ENCODE measurements at places on chromosomes 5 and 9.
A peak's percentile ranks its signal among the peaks of the same experiment; 100 is the strongest.

DNA sequence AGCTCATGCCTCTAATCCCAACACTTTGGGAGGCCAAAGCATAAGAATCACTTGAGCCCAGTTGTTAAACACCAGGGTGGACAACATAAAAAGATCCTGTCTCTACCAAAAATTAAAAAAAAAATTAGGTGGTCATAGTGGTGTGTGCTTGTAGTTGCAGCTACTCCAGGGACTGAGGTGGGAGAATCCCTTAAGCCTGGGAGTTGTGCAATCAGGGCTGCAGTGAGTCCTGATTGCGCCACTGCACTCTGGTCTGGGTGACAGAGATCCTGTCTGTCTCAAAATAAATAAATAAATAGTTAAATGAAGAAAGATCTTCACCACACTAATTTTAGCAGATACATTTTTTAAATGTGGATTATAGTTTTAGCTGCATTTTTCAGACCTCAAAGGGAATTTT lies 433.2 kb downstream of the MAT2B start:
- no peak for DNase-seq

DNA sequence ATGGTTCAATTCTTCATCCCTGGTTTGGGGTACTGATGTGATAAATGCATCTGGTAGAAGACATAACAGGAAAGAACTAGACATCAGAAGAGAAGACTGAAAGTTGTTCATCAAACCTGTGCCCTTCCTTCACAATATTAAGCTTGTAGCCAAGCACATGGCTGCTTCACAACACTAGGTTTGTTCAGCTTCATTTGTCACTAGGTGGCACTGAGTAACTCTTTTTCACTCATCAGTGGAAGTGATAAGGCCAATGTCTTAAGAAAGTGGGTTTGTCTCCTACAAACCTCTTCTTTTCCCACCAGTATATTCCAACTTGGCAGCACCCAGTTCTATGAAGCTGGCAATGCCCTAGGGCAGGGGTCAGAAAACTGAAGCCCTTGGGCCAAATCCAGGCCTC lies 26.9 kb downstream of the ZNF484 start:
- no peak for DNase-seq

DNA sequence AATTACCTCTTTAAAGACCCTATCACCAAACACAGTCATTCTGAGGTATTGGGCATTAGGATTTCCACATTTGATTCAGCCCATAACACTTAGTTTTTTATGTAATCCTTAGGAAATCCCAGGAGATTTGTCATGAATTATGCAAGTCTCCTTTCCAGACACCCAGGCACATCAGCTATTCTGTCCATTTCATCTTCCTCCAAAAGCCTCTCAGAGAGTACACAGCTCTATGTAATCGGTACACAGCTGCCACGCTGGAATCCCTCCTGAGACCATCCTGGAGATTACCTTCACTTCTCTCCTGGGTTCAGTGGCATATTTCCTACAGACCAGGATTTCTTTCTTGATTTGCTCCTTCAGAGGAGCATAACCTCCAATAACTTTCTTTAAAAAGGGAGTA lies 2309.8 kb upstream of the WWC1 start:
- no peak for DNase-seq

DNA sequence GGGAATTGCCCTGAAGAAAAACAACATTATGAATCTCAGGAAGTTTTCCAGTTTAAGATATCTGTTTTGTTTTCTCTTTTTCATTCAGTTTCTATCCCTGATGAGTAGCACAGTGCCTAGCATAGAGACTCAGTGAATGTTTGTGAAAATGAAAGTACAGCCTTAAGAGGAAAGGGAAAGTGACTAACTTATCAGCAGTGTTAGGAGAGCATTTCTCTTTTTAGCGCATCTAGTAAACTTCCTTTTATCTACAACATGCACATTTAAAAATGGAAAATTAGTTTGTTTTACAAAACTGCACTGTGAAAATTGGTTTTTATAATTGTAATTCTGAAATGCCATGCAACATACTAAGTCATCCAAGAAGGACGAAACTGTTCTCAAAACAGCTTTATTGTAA lies 110.8 kb downstream of the SMARCA2 start:
- DNase-seq = no peak

DNA sequence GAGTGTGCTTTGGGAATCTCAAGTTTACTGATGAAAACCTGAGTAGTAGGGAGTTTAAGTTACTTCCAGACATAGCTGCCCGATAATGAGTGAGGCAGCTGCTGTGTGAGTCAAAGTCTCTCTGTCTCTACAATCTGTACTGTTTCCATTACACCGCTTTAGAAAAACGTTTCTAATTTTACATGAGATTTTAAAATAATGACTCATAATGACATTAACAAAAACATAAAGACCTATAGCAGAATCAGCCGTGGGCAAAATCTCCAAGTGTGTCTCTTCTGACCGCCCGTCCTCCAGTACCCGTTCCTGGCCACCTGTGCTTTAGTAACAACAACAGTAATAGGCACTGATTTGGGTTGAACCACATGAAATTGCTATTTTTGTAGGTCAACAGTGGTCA lies 69.6 kb upstream of the PRRC1 start:
- DNase-seq = no peak

DNA sequence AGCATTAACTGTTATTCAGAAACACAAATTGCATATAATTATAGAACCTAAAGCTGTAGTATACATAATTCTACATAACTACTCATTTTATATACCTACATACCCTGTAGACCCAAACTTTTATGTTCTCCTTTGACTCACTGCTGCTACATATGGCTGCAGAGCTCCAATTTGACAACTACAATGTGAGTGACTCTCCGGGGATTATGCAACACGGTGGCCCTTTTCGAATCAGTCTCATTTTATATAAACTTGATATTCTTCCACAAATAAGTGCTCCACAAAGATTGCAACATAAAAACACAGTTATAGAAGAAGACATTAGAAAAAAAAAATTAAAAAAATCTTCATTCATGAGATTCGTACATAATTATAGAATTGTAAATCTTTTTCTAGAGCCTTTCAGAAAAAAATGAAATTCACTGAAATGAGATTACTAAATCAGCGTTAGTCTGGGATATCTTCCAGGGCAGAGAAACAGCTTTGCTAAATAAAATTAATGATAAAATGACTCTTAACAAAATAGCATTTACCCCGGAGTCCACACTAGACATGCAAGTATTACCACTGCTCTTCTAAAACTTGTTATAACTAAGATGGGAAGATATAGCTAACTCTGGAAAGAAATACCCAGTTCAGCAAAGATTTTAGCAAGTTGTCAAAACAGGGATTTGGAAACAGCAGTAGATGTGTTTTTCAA lies 52.6 kb downstream of the SRFBP1 start:
- no peak for DNase-seq

GRCh38 chr5:86127696-86128095 lies 490.0 kb upstream of the COX7C start:
- no peak for DNase-seq

DNA sequence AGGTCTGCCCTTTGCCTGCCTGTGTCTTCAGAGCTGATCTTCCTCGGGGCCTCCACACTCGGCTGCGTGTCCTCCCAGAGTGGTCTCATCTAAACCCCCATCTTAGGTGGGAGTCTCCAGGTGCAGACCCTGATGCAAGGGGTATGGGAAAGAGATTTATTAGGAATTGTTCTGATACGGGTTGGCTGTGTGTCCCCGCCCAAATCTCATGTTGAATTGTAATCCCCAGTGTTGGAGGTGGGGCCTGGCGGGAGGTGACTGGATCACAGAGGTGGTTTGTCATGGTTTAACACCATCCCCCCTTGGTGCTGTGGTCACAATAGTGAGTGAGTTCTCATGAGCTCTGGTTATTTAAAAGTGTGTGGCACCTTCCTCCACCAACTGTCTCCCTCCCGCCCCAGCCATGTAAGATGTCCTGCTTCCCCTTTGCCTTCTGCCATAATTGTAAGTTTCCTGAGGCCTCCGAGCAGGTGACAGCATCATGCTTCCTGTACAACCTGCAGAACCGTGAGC lies 208.4 kb downstream of the AOPEP start:
- no peak for DNase-seq

DNA sequence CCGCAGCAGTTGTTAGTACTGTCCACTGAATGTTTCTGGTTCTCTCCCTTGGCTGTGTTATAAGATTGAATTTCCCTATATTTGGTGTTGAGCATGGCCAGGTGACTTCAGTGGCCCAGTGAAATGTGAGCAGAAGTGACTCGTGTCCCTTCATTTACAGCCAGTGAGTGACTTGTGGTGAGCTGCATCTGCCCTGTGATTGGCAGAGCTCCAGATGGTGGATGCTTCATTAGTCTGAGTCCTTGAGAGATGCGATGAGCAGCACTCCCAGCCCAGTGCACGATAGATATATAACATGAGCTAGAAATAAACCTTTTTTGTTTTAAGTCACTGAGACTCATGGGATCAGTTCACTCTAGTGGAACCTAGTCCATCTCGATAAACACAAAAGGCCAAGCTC lies 19.3 kb downstream of the PCSK5 start:
- no peak for DNase-seq

DNA sequence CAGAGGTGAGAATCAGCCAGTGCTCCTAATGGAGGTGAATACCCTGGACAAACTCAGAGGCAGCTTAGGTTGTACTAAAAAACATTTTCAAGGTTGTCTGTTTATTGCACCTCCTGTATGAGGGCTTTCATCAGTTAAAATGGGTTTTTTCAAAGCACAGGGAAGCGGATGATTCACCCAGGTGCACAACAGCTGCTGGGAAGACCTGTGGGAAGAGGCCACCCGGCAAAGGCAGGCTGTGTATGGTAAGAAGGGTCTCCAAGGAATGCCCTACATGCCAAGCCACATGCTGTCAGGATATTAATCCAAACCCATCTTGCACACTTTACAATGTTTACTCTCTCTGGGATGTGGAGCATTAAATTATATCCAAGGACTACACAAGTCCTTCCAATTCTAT lies 14.7 kb downstream of the SIL1 start:
- DNase-seq = no peak

DNA sequence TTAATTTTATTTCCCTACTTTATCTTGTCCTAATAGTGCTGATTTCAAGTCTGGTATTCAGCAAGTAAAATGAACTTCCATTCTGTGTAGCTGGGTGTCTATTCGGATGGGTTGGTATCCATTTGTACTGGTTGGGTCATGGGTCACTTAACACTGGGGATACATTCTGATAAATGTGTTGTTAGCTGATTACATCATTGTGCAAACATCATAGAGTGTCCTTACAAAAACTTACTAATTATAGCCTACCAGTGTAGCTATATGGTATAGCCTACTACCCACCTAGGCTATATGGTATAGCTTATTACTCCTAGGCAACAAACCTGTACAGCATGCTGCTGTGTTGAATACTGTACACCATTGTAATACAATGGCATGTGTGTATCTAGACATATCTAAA lies 1373.7 kb upstream of the DMAC1 start:
- DNase-seq = no peak

DNA sequence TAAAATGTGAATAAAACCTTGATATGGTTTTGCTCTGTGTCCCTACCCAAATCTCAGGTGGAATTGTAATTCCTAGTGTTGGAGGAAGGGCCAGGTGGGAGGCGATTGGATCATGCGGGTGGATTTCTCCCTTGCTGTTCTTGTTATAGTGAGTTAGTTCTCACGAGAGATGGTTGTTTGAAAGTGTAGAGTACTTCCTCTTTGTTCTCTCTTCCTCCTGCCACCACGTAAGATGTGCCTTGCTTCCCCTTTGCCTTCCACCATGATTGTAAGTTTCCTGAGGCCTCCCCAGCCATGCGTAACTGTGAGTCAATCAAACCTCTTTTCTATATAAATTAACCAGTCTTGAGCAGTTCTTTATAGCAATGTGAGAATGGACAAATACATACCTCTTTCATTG lies 34.9 kb downstream of the TARS1 start:
- no peak for DNase-seq

GRCh38 chr5:1255081-1255561 lies 29.9 kb downstream of the SLC6A18 start:
- DNase-seq = no peak

DNA sequence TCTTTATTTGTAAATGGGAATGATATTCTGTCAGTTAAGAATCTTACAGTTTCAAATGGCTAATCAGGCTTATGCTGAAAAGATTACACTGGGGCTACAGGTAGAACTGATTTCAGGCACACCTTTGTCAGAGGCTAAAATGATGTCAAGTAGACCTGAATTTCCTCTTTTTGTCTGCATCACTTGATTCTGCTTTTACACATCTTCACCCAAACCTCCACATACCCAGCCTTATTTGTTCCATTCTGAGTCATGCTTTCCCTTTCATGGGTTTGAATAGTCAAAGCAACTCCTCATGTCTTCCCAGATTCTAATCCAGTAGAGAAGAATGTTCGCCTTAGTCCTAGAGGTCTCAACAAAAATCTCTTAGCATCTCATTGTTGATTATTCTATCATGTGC lies 156.4 kb downstream of the CWC27 start:
- DNase-seq = no peak

- DNase-seq = peak; percentile 21
These were observed 266.2 kb downstream of the NSG2 start for GRCh38 chr5:174311531-174312269.

DNA sequence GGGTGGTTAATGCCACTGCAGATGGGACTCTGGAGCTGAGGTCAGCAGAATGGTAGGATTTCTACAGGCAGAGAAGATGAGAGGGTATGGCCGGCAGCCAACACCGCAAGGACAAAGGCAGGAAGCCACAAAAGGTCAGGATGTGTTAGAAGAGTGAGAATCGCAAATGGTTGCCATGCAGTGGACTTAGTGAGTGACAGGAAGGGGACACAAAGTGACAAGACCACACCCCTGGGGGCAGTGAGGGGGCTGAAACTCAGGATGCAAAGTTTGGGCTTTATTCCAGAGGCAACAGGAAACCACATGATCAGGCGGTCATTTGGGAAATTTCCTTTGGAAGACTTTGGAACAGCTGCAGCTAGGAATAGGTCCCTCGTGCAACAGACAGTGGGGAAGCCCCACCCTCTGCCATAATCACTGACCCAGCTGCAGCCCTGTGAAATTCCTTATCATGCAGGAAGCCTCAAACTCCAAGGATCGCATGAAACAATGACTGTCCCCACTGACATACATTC lies 14.2 kb upstream of the CCDC180 start:
- DNase-seq = no peak

- peak; percentile 41 for DNase-seq
These were observed 18.7 kb downstream of the MYMK start for GRCh38 chr9:133505901-133506652.

- DNase-seq = no peak
These were observed 648.0 kb upstream of the DMAC1 start for GRCh38 chr9:8447601-8448000.

- no peak for DNase-seq
These were observed 26.0 kb upstream of the UBQLN1 start for GRCh38 chr9:83733739-83734138.

DNA sequence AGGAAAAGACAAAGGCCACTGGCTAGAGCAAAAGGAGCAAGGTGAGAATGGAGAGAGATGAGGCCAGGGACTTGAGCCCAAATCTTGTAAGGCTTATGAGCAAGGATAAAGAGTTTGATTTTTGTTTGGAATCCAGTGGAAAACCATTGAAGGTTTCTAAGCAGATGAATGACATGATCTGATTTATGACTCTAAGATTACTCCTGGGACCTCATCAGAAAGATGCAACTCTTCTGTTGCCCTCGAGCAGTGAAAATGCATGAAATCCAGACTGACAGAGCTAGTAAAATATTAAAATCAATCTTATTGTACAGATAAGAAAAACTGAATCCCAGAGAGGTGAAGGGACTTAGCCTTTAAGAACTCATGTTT lies 677 bp downstream of the MFAP3 start:
- no peak for DNase-seq

Data from uterus (tissue), 4 donors.